ENCODE measurements at places on chromosomes 5 and 9.

DNA sequence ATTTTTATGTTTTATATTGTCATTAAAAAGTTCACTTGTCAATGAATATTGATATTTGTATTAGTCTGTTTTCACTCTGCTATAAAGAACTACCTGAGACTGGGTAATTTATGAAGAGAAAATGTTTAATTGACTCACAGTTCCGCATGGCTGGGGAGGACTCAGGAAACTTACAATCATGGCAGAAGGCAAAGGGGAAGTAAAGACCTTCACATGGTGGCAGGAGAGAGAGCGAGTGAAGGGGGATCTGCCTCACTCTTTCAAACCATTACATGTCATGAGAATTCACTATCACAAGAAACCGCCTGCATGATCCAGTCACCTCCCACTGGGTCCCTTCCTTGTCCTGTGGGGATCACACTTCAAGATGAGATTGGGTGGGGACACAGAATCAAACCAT, 27.4 kb downstream of the SRD5A1 start:
- no peak for DNase-seq

- DNase-seq = no peak
Measured at GRCh38 chr9:125756518-125756917, 9.3 kb downstream of the PBX3 start.

DNA sequence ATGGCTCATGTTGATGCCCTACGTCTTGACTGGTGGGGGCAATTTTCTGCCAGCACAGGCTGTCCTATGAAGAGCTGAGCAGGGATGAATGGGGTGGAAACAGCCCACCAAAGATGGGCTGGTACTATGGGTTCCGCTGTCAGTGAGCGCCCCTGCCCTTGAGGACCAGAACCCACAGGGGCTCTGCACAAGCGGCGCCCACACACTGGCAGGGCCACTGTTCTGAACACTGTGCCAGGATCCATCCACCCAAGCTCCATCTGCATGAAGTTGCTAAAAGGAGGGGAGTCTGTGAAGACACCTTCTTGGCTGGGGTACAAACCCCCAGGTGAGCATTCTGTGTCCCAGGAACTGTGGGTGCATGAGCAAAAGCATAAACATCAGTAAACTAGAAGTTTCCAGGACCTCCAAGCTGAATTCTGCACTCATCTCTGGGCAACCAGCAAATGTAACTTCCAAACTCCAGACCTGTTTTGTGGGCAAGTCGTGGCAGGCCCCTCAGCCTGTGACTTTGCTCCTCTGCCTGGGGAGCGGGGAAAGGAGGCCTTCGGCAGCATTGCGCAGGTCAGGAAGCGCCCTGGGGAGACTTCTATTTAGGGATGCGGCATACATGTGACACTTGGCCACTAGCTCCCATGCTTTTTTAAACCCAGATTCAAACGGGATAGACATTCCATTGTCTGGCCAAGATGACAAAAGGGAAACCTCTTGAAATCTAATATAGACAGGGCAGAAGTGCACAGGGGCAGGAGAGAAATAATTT, 48.9 kb downstream of the PTPN3 start:
- no peak for DNase-seq

DNA sequence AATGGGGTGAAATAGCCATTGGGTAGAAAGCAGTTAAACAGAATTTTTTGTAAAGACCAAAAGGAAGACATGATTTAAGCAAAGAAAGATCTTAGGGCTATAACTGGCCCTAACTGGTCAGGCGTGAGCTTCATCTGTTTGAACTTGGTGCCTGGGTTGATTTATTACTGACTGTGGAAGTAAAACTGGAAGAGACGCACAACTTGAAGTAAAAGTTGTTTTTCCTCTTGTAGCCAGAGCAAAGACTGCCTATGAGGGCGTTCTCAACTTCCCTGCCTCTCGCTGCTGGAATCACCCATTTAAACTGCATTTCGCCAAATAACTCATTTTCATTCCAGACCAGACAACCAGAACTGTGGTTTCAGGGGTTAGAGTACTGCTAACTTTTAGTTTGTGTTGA, 1.5 kb downstream of the THBS4 start:
- DNase-seq = no peak

- no peak for DNase-seq
Measured at GRCh38 chr9:109468927-109469326, 29.2 kb downstream of the PTPN3 start.

- DNase-seq = peak; percentile 32
Measured at GRCh38 chr5:126852091-126852571, 75.2 kb downstream of the LMNB1 start.

GRCh38 chr5:117792476-117792875, 1195.9 kb downstream of the DTWD2 start:
- no peak for DNase-seq
